ENCODE measurements at places on chromosomes 16 and 17.

- DNase-seq = no peak
Observed at GRCh38 chr17:30062372-30062771, 54.2 kb upstream of the NSRP1 start.

GRCh38 chr16:2033057-2033908 is 6.6 kb downstream of the NHERF2 start:
- no peak for DNase-seq

DNA sequence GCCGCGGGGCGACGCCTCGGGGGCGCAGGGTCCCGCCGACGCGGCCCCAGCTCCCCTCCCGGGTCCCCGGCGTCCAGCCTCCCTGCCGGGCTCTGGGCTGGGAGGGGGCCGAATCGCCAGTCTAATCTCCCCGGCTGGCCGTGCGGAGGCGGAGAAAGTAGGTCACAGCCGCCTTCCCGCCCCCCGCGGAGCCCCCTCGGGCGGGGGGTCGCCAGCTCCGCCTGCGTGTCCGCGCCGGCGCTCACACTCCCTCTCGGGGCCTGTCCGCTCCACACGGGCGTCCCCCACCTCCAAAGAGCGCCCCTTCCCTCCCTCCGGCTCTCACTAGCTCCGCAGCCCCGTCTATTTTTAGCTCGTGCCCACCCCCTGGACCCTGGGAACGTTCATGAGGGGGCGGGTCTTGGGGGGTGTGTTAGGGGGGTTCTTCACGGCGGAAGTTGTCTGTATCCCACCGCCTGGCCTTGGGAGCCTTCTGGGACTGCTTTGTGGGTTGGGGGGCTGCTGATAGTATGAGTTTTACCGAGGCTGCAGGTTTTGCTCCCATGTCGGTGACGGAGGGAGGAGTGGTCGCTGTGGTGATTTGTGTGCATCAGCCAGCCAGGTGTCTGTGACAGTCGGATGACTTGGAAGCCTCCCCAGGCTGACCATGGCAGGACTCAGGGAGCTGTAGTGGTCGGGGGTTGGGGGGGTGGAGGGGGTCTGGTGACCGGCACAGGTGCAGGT is 1.1 kb downstream of the ATP1B2 start:
- no peak for DNase-seq

DNA sequence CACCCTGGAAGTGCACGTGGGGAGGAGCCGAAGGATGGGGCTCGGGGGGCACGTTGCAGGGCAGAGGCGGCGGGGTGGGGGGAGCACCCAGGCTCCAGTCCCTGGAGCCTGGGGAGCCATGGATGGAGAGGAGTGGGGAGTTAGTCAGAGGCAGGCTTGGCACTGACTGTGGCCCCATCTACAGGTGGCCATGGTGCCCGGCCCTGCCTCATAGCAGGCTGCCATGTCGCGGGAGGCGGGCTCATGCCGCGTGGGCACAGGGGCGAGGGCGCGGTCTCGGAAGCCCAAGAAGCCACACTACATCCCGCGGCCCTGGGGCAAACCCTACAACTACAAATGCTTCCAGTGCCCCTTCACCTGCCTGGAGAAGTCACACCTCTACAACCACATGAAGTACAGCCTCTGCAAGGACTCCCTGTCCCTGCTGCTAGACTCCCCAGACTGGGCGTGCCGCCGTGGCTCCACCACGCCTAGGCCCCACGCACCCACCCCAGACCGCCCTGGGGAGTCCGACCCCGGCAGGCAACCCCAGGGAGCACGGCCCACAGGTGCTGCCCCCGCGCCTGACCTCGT is 3.0 kb downstream of the PRR35 start:
- no peak for DNase-seq

DNA sequence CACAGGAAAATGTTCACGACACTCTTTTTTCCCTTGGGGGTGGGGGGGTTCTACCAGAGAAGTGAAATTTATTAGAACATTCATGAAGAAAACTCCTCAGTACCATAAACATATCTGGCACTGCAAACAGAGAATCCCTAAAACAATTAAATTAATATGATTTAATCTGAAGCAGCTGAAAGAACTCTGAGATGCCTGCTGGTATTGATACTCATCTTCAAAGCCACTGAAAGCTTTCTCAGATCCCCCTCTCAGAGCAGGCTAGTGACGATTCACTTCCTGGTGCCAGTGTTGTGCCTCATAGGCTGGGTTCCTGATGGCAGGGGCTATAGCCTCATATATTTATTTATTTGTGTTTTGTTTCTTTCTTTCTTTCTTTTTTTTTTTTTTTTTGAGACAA is 52.7 kb downstream of the MYH10 start:
- DNase-seq = no peak

GRCh38 chr17:80359422-80360110 is 55.4 kb upstream of the ENDOV start:
- DNase-seq = no peak

DNA sequence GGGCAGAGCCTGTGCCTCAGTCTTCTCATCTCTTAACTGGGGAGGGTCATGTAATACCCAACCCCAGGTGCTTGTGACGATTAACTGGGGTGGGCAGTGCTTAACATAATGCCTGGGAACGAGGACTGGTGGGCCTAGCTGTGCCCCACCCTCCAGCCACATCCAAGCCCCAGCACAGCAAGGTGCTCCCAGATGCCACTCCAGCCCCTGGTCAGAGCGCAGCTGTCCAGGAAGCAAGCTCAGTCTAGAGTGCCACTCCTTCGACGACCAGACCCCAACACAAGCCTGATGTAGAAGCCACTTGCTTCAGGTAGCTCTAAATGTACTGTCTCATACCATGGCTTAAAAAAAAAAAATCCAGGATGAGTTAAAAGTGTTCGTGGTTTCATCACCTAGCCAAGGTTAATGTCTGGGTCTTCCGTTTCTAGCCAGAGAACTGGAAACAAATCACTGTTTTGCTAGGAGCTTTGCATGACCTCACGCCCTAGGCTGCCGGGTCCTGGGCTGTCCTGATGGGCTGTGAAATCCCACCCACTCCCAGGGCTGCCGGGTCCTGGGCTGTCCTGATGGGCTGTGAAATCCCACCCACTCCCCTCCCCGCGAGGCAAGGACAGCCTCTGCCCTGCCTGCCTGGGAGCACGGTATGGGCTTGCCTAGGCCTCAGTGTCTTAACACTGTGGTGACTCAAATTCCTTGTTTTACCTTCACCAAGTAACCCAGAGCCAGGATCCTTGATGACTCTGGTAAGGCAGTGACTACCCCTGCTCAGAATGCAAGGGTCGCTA is 7.7 kb downstream of the MIEF2 start:
- DNase-seq = no peak

DNA sequence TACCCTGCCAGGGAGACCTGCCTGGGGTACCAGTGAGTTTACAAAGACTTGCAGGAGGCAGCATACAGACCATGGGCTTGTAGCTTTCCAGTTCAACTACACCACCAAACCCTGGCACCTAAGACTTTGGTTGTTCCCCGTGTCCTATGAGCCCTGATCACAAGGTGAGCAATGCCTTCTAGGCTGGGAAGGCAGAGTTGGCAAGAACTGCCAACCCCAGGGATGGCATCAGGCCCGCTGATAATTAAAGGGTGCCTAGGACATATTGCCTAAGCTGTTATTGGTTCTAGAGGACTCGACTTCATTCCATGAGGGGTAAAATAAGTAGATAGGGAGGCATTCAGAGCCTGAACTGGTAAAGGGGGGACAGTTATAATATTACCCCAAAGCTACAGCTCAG is 41.3 kb downstream of the CDH13 start:
- no peak for DNase-seq

DNA sequence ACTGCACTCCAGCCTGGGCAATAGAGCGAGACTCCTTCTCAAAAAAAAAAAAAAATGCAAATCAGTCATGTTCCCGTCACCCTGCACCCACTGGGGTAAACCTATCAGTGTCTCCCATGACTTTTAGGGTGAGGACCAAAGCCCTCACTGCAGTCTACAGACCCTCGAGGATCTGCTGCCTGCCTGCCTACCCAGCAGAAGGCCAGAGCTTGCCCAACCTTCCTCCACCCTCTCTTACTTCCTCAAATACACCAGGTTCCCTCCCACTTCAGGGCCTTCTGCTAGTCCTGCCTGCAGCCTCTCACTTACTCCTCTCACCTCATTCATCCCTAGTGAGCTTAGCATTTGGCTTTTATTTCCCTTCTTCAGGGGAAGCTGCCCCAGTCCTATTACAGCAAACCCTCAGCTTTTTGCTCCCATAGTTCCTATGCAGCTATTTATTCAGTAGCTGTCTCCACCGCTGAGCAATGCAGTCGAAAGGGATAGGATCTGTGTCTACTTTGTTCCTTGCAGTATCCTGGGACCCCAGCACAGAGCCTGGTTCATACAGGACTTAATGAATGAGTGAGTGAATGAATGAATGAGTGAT is 17.8 kb upstream of the TOB1 start:
- DNase-seq = peak; percentile 73

DNA sequence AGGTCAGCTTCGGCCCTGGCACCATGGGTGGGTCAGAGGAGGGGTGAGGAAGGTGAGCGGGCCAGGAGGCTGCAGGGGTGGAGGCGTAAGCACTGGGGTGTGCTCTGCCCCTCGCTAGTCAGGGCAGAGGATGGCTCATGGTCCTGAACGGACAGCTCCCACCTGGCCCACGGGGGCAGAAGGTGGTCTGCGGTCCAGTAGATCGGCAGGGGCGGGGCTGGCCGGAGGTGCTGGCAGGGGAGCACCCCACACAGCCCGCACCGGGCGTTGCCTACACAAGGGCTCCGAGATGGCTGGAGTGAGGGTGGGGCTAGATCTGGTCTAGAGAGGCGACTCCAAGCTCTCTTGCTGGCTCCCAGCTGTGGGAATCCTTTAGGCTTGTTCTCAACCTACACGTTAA is 8.2 kb downstream of the NPTX1 start:
- DNase-seq = no peak

GRCh38 chr17:28906276-28906675 is 3.4 kb upstream of the DHRS13 start:
- DNase-seq = no peak

- DNase-seq = peak; percentile 70
Observed at GRCh38 chr17:20059728-20060188, 50.6 kb downstream of the SPECC1 start.

DNA sequence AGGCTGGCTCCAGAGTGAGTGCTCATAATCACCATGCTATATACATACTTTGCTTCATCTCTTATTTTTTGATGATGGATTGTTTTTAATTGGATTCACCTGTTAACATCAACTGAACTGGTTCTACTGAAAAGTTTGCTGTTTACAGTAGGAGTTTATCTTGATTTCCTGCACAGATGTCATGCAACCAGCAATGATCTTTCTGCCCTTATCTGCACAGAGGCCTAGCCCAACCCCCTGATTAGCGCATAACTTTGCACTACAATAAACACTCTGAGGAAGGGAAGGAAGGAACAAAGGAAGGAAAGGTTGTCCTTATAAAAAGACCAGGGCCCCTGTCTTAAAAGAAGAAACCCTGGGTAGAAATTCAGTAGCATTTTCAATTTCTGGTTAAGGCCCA is 152.9 kb downstream of the RGS9 start:
- DNase-seq = no peak

GRCh38 chr16:695355-696089 is 5.3 kb upstream of the WDR24 start:
- DNase-seq = no peak

Measured in OCI-M1 (cell line).